ENCODE measurements at places on chromosomes 1 and 21. TPM values are rescaled to one million over a fixed set of nuclear protein-coding genes. Genes with fewer than 3 reads are reported as not detected.

DNA sequence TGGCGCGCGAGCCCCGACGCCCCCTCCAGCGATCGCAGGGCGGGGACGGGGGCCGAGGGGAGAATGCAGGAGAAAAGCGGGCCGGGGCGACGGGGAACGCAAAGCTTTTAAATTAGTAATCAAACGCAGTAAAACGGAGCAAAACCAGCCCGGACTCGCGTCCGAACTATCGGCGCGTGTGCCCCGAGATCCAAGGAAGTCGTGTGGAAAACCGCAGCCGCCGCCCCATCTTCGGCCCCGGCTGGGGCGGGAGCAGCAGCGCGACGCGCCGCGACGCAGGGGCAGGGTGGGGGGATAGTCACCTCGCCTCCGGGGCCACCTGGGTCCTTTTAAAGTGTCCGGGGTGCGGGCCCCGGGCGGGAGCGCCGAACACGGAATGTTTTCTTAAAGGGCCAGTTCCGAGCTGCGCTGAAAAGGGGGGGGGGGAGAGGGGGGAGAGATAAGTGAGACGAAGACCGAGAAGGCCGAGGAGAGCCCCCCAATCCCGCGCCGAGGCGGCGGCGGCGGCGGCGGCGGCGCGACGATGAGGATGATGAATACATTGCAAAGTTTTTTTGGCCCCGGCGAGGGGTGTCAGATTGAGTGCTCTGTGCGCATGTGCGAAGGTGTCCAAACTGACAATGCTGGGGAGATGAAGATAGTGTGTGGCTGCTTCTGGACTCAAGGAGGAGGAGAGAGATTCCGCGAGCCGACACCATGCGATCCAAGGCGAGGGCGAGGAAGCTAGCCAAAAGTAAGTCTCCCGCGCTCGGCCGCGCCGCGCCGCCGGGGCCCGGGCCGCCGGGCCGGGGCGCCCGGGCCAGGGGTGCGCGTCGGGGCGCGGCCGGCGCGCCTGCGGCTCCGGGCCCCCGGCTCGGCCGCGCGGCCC is at the start of gene PRDM16:
TSS of gene PRDM16 (plus strand) at position 640 of the 868 bp plus-strand sequence. CDS start at position 697, 57 bp downstream.
- DNase-seq, result peak; percentile 29

DNA sequence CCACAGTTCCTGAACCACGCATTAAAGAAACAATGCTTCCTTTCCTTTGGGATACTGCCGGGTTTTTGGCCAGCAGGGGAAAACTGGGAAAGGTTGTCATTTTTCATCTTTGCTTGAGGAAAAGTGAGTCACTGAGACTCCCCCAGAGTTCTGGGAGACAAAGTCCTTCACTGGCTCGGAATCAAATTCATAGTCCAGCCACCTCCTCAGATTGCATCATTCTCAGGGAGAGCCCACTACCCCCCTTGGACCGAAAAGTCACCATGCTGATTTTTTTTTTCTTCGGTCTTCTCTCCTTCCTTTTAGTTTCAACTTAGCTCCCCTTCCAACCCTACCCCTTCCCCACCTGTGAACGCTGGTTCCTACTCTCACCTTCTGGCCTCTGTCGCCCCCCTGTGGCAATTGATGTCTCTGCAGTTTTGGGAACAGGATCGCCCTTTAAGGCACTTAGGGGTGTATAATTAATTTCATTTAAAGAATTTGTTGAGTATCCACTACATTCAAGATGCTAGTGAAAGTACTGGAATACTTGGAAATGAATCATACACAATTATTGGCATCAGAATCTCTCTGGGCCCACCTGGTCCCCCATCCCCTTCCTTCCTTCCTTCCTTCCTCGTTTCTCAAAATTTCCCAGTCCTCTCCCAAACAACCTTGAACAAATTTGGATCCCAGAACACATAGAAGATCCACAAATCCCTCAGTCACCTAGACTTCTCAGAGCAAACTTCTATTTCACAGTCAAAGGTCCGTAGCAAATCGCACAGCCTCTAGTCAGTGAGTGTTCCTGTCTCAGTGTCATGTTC is 6.9 kb downstream of the ACKR1 start:
- DNase-seq, result peak; percentile 81

- no peak for DNase-seq
Measured at GRCh38 chr21:14591377-14591776, 45.3 kb upstream of the SAMSN1 start.

GRCh38 chr1:243740255-243740999 is 109.6 kb downstream of the AKT3 start:
- no peak for DNase-seq

GRCh38 chr1:66938613-66939012 is 13.8 kb downstream of the MIER1 start:
- no peak for DNase-seq

GRCh38 chr1:39646232-39647081 is 7.0 kb upstream of the HEYL start:
- no peak for DNase-seq

GRCh38 chr21:43832158-43832550 is 32.9 kb upstream of the AGPAT3 start:
- DNase-seq, result no peak

- DNase-seq, result no peak
Measured at GRCh38 chr1:19250629-19251304, 557 bp downstream of the EMC1 start.

DNA sequence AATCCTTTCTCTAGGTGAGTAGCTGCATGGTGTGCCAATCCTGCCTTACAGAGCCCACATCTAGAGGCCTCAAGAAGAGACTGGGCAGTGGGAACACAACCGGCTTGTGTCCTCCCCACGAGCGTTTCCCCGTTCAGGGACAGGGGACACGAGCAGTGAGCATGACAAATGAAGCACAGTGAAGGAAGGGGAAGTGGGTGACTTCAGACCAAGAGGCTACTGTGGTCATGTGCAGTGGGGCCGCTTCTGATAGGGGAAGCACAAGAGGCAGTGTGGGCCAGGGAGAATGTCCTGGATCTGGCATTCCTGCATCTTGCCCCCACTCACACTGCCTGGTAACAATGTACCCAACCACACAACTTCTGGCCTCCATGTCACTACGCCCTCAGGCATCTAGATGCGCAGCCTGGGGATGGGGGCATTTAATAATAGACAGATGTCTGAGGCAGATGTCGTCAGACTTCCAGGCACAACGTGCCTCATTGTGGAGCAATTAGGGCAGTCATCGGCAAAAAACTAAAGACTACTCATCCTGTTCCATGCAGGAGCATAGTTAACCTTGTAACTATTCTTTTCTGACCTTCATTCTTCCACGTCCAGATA is 155.6 kb upstream of the NBPF11 start:
- DNase-seq, result peak; percentile 78

- no peak for DNase-seq
Measured at GRCh38 chr1:201391651-201392511, 7.2 kb downstream of the LAD1 start.

DNA sequence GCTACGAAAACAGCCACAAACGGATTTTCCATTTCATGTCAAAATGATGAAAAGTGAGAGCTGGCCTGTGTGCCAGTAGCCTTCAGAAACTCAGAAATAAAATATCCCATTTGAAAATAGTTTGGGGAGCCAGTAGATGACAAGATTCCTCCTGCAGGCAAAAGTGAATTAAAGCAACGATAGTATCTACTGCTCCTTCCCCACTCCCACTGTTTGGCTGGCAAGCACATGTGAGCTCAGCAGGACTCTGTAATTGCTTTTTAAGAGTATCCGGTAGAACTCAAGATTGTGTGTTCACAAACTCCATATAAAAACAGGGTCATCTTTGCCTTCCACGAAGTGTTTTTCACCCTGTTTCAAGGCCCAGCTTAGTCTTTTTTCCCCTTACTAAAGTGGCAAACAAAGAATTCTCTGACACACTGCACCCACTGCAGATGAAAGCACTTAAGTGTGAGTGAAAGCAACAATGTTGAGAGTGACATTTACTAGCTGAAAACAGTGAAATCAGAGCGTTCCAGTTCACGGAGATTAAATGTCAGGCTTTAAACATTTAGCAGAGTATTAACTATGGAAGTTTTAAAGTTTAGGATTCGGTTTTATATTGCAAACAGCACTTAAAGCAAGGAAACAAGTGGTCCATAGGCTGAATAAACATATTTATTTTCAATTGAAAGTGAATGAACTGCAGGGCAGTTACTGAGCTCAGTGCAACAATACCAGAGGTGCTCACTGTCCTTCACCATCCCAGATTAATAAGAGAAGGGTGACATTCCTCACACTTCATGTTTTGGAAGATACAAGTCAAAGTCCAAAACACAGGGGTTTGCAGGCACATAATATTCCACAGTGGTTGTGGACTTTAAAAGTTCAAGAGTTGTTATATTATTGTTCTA is 70.0 kb downstream of the ALG14 start:
- DNase-seq, result no peak

DNA sequence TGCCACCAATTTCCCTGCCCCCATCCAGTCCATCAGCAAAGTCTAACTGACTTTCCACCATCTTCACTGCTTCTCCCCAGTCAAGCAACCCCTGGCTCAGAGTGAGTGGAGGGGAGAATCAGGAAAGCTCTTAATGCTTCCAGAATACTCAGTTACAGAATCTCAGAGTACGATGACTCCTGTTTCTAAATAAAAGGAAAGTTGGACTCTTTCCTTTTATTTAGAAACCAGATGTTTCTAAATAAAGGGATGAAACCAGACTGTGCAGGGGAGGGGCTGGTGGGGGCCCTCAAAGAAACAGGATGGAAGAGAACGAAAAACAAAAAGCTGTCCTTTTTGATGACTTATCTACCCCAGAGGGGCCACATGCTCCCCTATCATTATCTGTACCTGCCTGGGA is 85.2 kb upstream of the PPM1J start:
- DNase-seq, result no peak

DNA sequence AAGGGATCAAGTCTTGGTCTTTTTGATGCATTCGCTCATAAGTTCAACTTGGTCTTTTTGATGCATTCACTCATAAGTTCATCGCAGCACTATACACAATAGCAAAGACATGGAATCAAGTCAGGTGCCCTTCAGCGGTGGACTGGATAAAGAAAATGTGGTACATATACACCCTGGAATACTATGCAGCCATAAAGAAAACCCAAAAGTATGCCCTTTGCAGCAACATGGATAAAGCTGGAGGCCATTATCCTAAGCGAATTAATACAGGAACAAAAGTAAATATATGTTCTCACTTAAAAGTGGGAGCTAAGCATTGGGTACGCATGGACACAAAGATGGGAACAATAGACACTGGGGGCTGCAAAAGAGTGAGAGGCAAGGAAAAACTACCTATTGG is 29.8 kb upstream of the FOXE3 start:
- DNase-seq, result no peak

DNA sequence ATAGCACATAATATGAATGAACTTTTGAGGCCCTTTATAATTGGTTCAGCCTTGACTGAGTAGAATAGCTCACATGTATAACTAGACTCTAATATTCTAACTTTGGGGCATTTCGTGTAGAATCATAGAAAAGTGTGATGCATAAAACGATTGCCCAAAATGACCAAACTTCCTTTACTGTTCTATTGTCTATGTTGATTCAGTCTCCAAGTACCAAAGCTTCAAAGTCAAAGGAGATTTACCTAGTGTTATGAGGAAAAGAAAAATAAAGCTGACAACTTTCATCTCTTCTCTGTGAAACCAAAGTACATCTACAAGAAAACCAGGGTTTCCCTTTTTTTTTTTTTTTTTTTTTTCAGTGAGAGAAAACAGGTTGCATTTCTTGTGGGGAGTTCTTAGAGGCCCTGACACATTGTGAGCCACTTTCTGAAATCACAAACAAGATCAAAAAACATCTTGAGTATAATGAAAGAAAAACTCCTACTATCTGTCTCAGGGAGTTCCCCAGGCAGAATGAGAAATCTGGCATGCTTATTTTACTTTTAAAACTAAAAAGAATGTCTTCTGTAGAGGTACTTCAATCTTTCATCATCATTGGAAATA is 183.4 kb downstream of the TNFSF18 start:
- no peak for DNase-seq

DNA sequence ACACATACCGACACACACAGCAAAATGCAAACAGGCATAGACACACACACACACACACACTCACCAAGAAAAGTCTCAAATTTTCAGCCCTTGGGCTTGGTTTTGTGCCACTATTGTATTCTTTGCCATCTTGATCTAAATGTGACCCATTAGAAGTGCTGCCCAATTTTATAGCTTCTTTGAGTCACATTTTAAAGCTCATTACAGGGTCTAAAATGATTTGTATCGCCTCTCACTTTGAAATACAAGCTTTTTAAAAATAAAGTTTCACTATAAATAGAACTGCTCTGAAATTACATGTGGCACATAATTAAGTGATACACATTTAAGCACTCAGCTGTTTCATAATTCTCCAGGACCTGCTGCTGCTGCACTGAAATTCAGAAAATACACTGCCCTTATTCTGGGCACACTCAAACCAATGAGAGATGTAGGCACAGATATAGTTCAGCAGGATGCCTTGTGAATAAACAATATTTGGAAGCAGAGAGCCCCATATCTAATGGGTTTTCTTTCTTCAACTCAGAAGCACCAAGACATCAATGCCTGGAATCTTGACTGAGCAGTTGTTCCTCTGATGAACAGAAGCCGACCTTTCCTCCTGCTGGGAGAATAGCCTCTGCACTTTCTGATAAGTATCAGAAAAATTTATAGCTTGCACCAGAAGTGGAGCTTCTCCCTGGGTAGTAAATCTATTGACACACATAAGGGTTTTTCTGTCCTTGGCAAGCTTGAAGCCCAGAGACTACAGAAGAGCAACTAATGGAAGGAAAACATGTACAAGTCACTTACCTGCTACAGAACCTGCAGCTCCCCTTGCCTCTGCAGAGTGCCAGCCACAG is 37.0 kb upstream of the PLPPR4 start:
- DNase-seq, result no peak

FAM163A gene
- total RNA-seq, result not detected

SMCP gene
- total RNA-seq, result not detected

S100A10 gene
- 45.6 TPM for total RNA-seq

CDK11A gene
- total RNA-seq, result 96.0 TPM

GPR25 gene
- 0.60 TPM for total RNA-seq

INPP5B gene
- total RNA-seq, result 31.0 TPM

Data from spleen (tissue), 13 donors.